ENCODE measurements at places on chromosomes 16 and 17.

GRCh38 chr17:68190495-68190894, 57.3 kb upstream of the AMZ2 start:
- DNase-seq = no peak

GRCh38 chr17:17677299-17678040, 3.8 kb upstream of the RAI1 start:
- DNase-seq = no peak

DNA sequence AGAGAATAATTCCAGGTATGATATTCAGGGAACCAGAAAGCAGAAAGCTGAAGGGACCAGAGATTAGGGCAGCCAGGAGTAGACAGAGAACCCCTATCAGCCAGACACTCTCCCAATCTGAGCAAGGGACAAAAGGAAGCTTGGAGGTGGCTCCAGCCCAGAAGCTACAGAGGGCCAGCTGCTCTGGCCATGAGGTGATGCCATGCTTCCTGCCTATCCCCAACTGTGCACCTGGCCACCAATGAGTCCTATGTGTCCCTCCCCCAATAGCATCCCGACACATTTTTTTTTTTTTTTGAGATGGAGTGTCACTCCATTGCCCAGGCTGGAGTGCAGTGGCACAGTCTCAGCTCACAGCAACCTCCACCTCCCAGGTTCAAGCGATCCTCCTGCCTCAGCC, 30.0 kb downstream of the NSMCE1 start:
- no peak for DNase-seq

DNA sequence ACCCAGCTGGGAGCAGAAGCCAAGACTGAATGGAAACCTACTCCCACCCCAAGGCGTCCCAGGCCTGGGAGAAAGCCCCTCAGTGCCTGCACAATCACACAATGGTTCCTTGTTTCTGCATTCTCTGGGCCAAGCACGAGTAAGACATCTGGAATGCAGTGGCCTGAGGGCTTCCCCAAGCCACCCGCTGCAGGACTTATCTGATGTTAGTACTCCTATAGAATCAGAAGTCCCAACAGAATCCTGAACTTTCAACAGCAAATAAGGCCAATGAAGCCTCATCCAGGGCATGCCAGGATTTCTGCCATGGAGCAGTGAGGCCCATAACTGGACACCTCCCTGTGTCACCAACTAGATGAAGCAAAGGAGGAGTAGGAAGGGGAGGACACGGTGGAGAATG, 28.6 kb downstream of the MYO18A start:
- DNase-seq = peak; percentile 76

DNA sequence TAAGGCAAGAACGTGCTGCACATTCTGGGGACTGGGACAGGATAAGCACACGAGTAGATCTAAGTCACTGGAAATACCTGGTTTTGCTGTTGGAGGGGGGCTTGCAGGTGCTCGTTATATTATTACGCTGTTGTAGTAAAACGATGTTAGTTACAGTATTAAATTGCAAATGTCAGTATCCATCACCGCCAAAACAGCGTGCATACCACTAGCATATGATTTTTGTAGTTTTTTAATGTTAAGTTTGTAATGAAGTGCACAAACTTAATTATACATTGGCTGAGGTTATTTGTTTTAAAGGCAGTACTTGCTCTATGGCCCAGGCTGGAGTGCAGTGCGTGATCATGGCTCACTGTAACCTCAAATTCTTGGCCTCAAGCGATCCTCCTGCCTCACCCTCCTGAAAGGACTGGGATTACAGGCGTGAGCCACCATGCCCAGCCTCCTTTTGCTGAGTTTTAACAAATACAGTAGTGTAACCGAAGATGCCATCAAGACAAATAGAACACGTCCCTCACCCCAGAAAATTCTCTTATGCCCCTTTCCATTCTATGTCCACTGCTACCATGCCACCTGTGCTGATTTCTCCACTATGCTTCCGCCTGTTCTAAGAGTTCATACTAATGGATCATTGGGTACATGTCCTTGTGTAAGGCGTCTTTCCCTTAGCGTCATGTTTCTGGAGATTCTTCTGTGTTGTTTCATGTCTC, 20.7 kb upstream of the CSNK1D start:
- no peak for DNase-seq

DNA sequence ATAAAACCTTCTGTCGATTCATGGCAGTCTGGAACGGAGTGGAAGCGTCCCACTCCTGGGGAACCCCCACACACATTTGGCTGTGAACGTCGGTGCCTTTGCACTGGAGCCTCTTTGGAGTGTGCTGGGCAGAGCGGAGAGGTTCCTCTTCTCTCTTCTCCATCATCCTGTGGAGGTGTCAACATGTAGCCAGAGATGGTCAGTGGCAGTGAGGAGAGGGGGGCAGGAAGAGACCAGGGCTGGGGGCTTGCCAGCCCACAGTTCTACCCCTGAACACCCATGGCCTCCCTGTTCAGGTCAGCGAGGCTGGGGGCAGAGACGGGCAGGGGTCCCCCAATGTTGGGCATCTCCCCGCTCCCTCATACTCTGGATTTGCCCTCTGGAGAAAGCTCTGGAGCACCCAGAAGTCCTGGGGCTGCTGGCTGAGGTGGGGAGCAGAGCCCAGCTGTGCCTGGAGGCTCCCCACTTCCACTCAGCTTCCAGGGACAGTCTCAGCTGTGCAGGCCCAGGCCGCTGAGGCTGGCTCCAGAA, 223.7 kb downstream of the SEC14L1 start:
- no peak for DNase-seq

DNA sequence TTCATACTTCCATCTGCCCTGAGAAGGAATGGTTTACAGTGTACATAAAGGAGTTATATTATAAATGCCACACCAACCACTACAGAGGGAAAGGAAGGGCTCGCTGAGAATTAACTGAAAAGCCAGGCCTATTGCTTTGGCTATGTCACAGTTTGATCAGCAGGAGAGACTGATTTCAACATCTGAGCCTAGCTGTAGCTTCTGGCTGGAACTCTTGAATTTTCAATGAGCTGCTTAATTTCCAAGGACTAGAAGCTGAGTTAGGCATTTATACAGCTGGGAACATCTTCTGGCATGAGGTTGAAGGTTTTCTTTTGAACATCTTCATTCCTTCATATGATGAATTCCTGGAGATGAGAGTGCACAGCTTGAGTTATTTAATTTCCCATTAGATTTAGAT, 47.6 kb upstream of the GNAO1 start:
- no peak for DNase-seq

- no peak for DNase-seq
Observed at GRCh38 chr16:77868478-77868877, 80.1 kb downstream of the VAT1L start.

GRCh38 chr17:39627712-39628516, 1.2 kb downstream of the PPP1R1B start:
- no peak for DNase-seq

- DNase-seq = no peak
Observed at GRCh38 chr17:61214753-61215152, 184.9 kb upstream of the TBX2 start.

GRCh38 chr16:88900662-88901052, 34.2 kb upstream of the PABPN1L start:
- no peak for DNase-seq

DNA sequence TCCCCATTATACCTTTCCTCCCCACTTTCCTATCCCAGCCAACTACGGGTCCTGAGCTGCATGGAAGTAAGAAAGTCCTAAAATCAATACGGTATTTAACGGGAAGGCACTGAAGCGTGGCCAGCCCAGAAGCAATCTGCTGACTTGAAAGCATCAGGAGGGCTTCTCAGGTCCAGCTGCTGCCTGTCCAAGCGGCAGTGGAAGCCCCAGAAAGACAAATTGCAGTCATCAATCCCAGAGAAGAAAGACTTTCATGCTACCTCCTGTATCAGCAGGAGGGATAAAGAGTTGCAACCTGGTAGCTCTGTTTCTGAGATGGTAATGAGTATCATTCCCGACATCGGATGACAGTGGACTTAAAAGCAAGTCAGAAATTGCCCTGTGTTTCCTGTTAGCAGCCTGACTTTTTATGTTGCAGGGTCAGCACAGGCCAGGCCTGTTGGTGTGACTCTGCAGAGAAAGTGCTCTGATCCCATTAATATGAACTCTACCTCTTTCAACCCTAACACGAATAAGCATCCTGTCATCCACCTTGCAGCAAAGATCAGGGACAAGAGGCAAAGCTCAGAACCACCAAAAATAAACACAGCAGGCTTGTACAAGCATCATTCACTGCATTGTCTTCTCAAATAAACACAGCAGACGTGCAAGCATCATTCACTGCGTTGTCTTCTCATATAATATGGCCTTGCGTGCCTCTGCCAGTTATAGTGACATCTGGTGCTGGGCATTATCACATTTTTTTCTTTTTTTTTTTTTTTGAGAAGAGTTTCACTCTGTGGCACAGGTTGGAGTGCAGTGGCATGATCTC, 358.6 kb upstream of the CDH11 start:
- no peak for DNase-seq

GRCh38 chr17:2090804-2091534, 36.1 kb downstream of the HIC1 start:
- DNase-seq = peak; percentile 97

GRCh38 chr17:40557531-40558299, 7.6 kb downstream of the CCR7 start:
- no peak for DNase-seq

DNA sequence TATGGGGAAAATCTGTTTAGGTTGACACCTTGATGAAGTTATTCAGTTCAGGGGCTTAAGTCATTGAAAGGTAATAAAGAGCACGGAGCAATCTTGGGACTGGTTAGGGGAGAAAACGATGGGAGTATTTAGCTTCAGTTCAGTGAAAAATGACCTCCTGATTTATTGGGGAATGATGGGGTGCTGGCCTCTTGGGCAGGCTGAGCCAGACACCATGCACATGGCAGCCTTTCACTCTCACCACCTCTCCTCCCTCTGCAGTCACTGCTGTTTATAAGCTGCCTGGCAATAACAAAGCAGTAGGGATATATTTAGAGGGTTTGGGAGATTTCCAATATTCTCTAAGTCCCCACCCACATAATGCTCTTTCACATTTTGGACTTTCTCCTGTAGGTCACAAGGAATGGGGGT, 140.5 kb upstream of the HS3ST2 start:
- DNase-seq = no peak

GRCh38 chr17:79646721-79647455, 36.0 kb upstream of the RBFOX3 start:
- no peak for DNase-seq

GRCh38 chr16:83819361-83819760, 11.6 kb downstream of the HSBP1 start:
- DNase-seq = no peak
